ENCODE measurements at places on chromosomes 6 and 20.

GRCh38 chr20:53921443-53921973 is 148.9 kb downstream of the BCAS1 start:
- no peak for DNase-seq

GRCh38 chr6:114342086-114342825 is 567 bp downstream of the HS3ST5 start:
- peak; percentile 22 for DNase-seq

- no peak for DNase-seq
Observed at GRCh38 chr6:165635965-165636364, 27.1 kb downstream of the PDE10A start.

GRCh38 chr6:38982470-38982869 is 66.1 kb upstream of the GLP1R start:
- no peak for DNase-seq

DNA sequence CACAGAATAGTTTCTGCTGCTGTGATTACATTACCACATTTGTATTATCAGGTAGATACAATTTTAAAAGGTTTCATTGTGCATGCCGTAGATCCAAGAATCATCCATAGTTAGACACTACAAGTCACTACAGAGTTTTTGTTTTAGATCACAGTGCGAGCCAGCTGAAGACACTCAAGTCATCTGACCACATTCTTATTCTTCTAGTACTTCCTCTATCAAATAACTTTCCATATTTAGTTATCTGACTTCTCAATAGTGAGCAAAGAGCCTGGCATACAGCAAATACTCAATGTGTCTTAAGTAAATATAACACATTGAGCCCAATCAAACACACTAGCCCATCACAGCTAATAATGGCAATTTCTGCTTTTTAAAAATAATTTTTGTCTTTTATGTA is 195.4 kb downstream of the ASCC3 start:
- DNase-seq = no peak

Data from COR-L47 (cell line).